ENCODE measurements at places on chromosomes 11 and 22. TPM values are rescaled to one million over a fixed set of nuclear protein-coding genes. Genes with fewer than 3 reads are reported as not detected.

GLYAT gene
- not detected for total RNA-seq

- H3K27me3 ChIP-seq: peaks cover 11% of the 10 kb centered on the region
- peaks cover 4% of the 10 kb centered on the region for H3K36me3 ChIP-seq
- DNase-seq: no peak
- H3K4me1 ChIP-seq: peaks cover 51% of the 10 kb centered on the region
- peak overlapping the region; percentile 87 for H3K4me3 ChIP-seq
These were observed 860 bp downstream of the TMEM184B start for GRCh38 chr22:38271927-38272372.

- peaks cover 17% of the 10 kb centered on the region for H3K36me3 ChIP-seq
- H3K27ac ChIP-seq: peak within 1 kb of the TSS; percentile 18
- DNase-seq: no peak
- peaks cover 4% of the 10 kb centered on the region for H3K27me3 ChIP-seq
- H3K4me1 ChIP-seq: peaks cover 26% of the 10 kb centered on the region
These were observed at the start of gene CCDC89 for GRCh38 chr11:85685820-85686459. Gene CCDC89, minus strand, starts transcription at chr11:85686195. Its CDS starts 65 bp downstream, at chr11:85686130.

DNA sequence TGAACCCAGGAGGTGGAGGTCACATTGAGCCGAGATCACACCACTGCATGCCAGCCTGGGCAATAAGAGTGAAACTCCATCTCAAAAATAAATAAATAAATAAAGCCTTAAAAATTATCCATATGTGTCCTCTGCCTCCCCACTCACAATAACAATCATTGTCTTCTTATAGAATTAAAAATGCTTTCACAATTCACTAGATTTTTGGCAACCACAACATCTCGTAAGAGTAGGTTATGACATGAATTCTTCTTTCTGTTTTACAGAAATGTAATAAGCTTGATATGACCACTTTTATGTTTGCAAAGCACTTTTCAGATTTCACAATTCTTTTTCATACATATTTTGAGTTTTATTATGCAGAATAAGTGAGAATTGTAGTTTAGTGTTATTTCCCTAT lies 54.5 kb upstream of the HSPA8 start:
- no peak overlapping the region for H3K4me3 ChIP-seq
- H3K27me3 ChIP-seq: peaks cover 8% of the 10 kb centered on the region
- H3K27ac ChIP-seq: no peak overlapping the region
- DNase-seq: no peak
- no peaks in the 10 kb centered on the region for H3K36me3 ChIP-seq
- peaks cover 6% of the 10 kb centered on the region for H3K4me1 ChIP-seq

MYOD1 gene
- not detected for total RNA-seq

GRCh38 chr11:94749369-94749768 lies 18.8 kb upstream of the AMOTL1 start:
- DNase-seq: no peak
- no peak overlapping the region for H3K4me3 ChIP-seq
- H3K27me3 ChIP-seq: peaks cover 24% of the 10 kb centered on the region
- no peaks in the 10 kb centered on the region for H3K36me3 ChIP-seq

DNA sequence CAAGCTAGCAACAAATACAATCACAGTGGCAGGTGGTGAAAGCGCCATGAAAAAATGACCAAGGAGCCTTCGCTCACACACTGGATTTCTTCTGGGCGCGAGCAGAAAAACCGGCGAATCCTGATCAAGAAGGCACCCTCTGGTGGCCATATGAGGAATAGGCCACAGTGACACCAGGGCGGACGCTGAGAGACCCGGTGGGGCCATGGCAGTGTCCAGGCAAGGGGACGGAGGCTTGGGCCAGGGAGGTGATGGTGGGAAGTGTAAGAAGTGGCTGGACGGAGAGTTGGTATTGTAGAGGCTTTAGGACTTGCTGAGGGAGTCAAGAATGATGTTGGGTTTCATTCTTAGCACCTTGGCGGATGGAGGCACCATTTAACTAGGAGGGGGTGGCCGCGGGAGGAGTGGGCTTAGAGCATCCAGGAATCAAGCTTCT lies 16.9 kb upstream of the RAC2 start:
- H3K4me3 ChIP-seq: no peak overlapping the region
- DNase-seq: peak; percentile 55
- peaks cover 2% of the 10 kb centered on the region for H3K36me3 ChIP-seq
- peaks cover 26% of the 10 kb centered on the region for H3K4me1 ChIP-seq

DNA sequence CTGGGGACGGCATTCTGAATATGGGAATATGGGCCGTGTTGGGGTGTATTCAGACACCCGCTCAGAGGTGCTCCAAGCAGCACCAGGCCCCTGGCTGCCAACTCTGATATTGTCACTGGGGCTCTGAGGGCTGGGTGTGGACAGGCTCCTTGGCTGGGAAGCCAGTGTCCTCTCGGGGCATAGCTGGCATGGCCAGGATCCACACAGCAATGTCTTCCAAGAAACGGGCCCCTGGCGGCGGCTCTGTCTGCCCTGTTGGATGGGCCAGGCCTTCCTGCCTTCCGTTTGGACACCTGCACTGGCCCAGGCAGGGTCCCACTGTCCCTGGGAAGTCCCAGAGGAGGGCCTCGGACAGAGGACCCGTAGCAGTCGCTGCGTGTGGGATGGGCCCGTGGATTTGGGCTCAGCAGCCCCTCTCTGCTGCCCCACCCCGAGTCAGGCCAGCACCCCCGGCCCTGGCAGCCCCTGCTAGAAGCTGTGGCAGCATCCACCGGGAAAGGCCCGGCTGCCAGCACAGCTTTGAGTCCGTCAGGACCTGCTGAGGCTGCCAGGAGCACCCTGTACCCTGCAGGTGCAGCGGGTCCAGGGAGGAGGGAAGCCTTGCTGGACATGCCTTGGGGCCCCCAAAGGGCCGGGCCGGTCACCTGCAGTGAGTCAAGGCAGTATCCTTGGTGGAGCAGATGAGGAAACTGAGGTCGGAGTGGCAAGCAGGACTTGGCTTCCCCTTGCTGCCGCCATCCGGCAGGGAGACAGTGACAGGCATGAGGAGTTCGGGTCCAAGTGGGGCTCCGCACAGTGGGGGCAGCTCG lies 4.1 kb downstream of the PANX2 start:
- peaks cover under 1% of the 10 kb centered on the region for H3K4me1 ChIP-seq
- H3K27me3 ChIP-seq: peaks cover 18% of the 10 kb centered on the region
- no peak overlapping the region for H3K4me3 ChIP-seq
- no peaks in the 10 kb centered on the region for H3K36me3 ChIP-seq

- peaks cover 13% of the 10 kb centered on the region for H3K36me3 ChIP-seq
- peaks cover 50% of the 10 kb centered on the region for H3K4me1 ChIP-seq
These were observed 480 bp downstream of the TRIM34 start for GRCh38 chr11:5625281-5625680.

PKP3 gene
- not detected for total RNA-seq

KRTAP5-1 gene
- not detected for total RNA-seq

DNA sequence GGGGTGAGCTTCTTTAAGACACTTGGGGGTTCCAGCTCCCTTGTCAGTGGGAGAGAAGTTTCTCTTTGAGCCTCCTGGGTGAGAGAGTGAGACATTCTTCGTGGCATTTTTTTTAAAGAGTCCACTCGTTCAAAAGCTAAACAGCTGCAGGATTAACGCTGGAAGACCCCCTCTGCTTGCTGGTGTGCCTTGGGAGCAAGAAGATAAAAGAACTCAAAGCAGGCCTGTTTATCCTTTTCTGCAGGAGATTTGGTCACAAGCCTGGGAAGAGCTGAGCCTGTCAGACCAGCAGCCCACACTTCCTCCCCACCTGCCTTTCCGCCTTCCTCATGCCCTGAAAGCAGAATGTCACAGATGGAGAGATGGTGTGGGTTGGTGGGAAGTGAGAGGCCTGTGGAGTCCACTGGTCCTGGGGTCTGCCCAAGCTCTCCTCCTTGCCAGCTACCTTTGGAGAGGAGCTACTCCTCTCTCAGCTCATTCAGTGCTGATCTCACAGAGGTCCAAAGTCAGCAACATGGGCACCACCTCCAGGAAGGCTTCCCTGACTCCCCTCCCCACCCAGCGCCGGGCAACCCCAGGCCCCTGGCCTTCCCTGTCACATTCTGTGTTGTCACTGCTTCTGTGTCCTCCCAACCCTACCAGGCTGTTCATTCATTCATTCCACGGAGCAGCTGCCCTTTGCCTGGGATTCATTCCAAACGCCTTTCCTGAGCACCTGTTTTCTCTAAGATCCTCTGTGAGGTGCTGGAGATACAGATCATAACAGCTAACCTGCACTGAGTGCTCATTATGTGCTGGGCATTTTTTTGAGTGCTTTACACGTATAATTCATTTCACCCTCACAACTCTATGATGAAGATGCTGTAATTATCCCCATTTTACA lies 6.7 kb downstream of the GDPD5 start:
- no peak overlapping the region for H3K4me3 ChIP-seq
- no peak overlapping the region for H3K27ac ChIP-seq
- peaks cover 22% of the 10 kb centered on the region for H3K4me1 ChIP-seq

- H3K27me3 ChIP-seq: peaks cover 6% of the 10 kb centered on the region
- no peaks in the 10 kb centered on the region for H3K36me3 ChIP-seq
- peak overlapping the region; percentile 49 for H3K4me3 ChIP-seq
- peaks cover 22% of the 10 kb centered on the region for H3K4me1 ChIP-seq
- no peak overlapping the region for H3K27ac ChIP-seq
These were observed 52.8 kb downstream of the WNT11 start for GRCh38 chr11:76153571-76153923.

DEPDC5 gene
- total RNA-seq: 42.6 TPM

GRCh38 chr11:225734-226453 lies 10.2 kb downstream of the SIRT3 start:
- H3K36me3 ChIP-seq: peaks cover 2% of the 10 kb centered on the region
- H3K4me3 ChIP-seq: no peak overlapping the region
- no peak for DNase-seq
- no peak overlapping the region for H3K27ac ChIP-seq
- H3K4me1 ChIP-seq: peaks cover 9% of the 10 kb centered on the region

- H3K27me3 ChIP-seq: peaks cover 10% of the 10 kb centered on the region
- DNase-seq: no peak
- H3K36me3 ChIP-seq: no peaks in the 10 kb centered on the region
- H3K4me3 ChIP-seq: no peak overlapping the region
These were observed 114.2 kb upstream of the SEZ6L start for GRCh38 chr22:26054841-26055605.

DNA sequence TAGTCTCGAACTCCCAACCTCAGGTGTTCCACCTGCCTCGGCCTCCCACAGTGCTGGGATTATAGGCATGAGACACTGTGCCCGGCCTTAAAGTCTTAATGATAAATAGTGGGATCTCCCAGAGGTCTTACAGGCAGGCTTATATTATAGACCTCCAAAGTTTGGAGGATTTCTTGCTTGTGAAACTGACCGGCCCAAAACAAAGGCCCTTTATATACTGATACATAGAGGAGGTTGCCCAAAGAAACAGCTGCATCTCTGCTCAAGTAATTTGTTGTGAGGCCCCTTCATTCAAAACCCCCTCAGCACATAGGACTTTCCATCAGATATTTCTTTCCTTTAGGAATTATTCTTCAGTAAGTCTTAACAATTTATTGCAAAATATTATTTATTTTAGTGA lies 27.4 kb upstream of the RDX start:
- no peaks in the 10 kb centered on the region for H3K36me3 ChIP-seq
- H3K4me1 ChIP-seq: peaks cover 17% of the 10 kb centered on the region
- no peak overlapping the region for H3K4me3 ChIP-seq
- H3K27ac ChIP-seq: no peak overlapping the region
- no peaks in the 10 kb centered on the region for H3K27me3 ChIP-seq

- DNase-seq: no peak
- H3K36me3 ChIP-seq: no peaks in the 10 kb centered on the region
- H3K27ac ChIP-seq: no peak overlapping the region
- H3K4me1 ChIP-seq: peaks cover 22% of the 10 kb centered on the region
These were observed 6.0 kb downstream of the PACSIN2 start for GRCh38 chr22:43008921-43009320.

DNA sequence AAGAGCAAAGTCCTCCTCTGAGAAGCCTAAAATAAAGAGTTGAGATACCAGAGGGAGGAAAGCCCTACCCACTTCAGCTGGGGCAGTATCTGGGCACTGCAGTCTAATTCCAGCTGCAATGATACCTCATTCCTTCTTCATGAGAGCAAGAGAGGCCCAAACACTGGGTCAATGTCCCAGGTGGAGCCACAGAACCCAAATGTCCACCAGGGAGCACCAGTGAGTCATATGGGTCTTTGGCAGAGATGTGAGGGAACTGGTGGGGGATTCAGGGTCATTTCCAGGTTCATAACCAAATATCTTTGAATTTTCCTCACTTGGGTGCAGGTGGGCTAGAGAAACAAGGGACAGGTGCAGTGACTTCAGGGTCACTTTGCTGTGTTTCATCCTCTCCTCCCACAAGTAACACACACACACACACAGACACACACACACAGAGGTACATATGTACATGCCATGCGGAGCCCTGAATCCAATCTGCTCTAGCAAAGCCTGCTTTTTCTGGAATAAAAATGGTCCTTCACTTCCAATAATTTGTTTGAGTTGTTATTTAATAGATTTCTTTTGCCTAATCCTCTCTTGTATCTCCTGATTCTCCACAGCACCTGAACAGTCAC lies 585.4 kb downstream of the SOX6 start:
- H3K27me3 ChIP-seq: peaks cover under 1% of the 10 kb centered on the region
- no peaks in the 10 kb centered on the region for H3K36me3 ChIP-seq
- no peak overlapping the region for H3K27ac ChIP-seq
- H3K4me3 ChIP-seq: no peak overlapping the region

GRCh38 chr11:19879307-19880087 lies 166.9 kb downstream of the NAV2 start:
- peaks cover 2% of the 10 kb centered on the region for H3K27me3 ChIP-seq
- H3K4me3 ChIP-seq: no peak overlapping the region
- no peaks in the 10 kb centered on the region for H3K36me3 ChIP-seq
- DNase-seq: no peak
- no peaks in the 10 kb centered on the region for H3K4me1 ChIP-seq

ANKK1 gene
- not detected for total RNA-seq

- no peaks in the 10 kb centered on the region for H3K27me3 ChIP-seq
- H3K4me1 ChIP-seq: peaks cover 68% of the 10 kb centered on the region
- no peak overlapping the region for H3K4me3 ChIP-seq
- no peak for DNase-seq
- H3K36me3 ChIP-seq: peaks cover 33% of the 10 kb centered on the region
- H3K27ac ChIP-seq: no peak overlapping the region
These were observed 51.7 kb downstream of the FLI1 start for GRCh38 chr11:128745311-128746136.

- no peak for DNase-seq
- H3K27ac ChIP-seq: no peak overlapping the region
- H3K4me3 ChIP-seq: no peak overlapping the region
- peaks cover 8% of the 10 kb centered on the region for H3K4me1 ChIP-seq
- peaks cover 29% of the 10 kb centered on the region for H3K27me3 ChIP-seq
These were observed 600 bp upstream of the GPR83 start for GRCh38 chr11:94401773-94402265.

FEN1 gene
- total RNA-seq: 147 TPM

GRCh38 chr11:124233376-124233775 lies 7.5 kb upstream of the OR8G1 start:
- no peak overlapping the region for H3K27ac ChIP-seq
- no peaks in the 10 kb centered on the region for H3K4me1 ChIP-seq
- H3K4me3 ChIP-seq: no peak overlapping the region
- DNase-seq: no peak
- no peaks in the 10 kb centered on the region for H3K36me3 ChIP-seq

GRCh38 chr11:8093931-8094575 lies 13.0 kb downstream of the TUB start:
- H3K4me3 ChIP-seq: no peak overlapping the region
- DNase-seq: no peak
- H3K27me3 ChIP-seq: no peaks in the 10 kb centered on the region
- H3K36me3 ChIP-seq: no peaks in the 10 kb centered on the region
- H3K4me1 ChIP-seq: no peaks in the 10 kb centered on the region
- H3K27ac ChIP-seq: no peak overlapping the region

- H3K27ac ChIP-seq: no peak overlapping the region
- H3K36me3 ChIP-seq: no peaks in the 10 kb centered on the region
- no peak for DNase-seq
- no peaks in the 10 kb centered on the region for H3K4me1 ChIP-seq
These were observed 18.6 kb downstream of the LRRC10B start for GRCh38 chr11:61526956-61527731.

GRCh38 chr22:35821654-35822053 lies 104.0 kb downstream of the APOL5 start:
- no peak overlapping the region for H3K4me3 ChIP-seq
- no peaks in the 10 kb centered on the region for H3K36me3 ChIP-seq
- peaks cover 4% of the 10 kb centered on the region for H3K27me3 ChIP-seq
- DNase-seq: no peak
